ENCODE measurements at places on chromosomes 6 and 20.

DNA sequence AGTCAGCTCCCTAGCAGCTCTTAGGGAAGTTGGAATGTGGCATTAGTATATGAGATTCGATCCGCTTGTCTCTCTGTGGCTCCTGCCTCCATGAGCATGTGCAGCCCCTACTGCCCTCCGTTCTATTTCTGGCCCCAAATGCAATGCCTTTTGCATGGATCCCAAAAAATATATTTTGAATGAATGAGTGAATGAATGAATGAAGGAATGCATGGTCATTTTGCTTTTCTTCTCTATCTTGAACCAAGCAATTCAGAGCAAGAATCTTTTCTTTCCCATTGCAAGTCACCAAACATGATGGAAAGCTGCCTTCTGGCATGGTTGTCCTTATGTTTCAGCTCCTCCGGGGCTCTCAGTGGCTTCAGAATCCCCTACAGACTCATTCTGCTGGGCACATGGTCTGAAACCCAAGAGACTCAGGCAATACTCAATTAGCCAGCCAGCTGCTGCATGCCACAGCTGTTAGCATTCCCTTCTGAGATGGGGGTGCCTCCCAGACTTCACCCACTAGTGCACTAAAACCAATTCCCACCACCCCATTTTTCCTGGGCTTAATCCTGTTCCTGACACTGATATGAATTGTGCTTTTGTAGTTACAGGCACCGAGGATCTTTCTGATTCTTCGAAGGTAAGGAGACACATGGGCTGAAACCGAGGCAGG lies 2.6 kb upstream of the IYD start:
- DNase-seq: no peak

DNA sequence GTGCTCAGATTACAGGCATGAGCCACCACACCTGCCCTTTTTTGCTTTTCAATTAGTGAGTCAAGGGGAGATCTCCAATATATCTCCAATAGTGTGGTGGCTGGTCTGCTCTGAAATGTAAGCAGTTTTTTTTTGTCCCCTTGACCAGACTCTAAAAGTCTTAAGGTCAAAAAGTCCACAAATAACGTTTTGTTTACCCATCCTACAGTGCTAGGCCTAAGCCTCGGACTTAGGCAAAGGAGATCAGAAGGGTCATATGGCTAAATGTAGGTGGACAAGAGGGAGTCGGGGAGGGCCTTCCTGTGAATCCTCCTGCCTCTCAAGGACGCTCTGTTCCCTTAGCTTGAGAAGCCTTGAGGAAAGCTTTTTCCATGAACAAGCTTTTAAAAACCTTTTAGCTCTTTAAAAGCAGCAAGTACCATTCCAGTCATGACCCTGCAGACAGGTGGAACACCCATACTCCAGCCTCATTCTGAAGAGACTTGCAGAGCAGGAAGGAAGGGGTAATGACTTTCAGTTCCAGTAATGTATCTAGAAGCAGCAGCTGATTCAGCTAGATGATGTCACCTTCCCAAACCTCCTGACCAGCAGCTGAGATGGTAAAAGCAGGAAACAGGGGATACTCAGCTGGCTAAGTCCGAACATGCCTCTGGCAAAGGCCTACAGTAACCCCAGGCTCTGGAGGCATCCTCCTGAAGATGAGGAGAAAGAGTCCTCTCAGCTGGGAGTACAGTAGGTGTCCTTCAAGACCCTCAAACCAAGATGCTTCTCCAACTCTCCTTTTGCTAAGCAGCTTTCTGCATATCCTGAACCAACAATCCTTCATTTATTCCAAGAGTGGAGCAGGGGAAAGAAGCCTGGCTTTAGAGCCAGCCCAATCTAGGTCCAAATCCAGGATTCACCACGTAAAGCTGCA lies 23.6 kb downstream of the BCL2L1 start:
- no peak for DNase-seq

DNA sequence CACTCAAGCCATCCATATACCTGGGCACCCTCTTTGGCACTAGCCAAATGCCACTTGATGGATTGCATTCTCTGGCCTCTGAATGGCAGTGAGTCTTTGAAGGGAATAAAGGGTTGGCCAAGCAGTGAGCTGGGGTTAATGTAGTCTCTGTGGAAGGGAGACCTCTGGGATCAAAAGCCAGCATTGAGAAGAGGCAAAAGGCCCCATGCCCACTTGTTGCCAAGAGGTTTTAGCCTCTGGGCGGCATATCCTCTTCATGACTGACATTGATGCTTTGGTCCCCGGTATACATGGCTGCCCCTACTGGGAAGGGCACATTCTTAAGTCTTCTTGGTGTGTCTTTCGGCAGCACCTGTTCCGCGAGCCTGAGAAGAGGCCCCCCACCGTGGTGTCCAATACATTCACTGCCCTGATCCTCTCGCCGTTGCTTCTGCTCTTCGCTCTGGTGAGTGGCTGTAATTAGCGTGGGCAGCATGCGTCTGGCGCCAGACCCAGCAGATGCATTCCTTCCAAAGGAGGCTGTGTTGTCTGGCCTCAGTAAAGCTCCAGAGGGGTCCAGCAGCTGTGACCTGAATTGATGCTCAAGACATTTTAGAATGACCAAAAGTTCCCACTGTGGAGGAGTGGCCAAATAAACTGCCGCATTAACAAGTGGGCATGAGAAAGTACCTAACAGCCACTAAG lies 29.5 kb downstream of the GHRH start:
- DNase-seq: no peak

DNA sequence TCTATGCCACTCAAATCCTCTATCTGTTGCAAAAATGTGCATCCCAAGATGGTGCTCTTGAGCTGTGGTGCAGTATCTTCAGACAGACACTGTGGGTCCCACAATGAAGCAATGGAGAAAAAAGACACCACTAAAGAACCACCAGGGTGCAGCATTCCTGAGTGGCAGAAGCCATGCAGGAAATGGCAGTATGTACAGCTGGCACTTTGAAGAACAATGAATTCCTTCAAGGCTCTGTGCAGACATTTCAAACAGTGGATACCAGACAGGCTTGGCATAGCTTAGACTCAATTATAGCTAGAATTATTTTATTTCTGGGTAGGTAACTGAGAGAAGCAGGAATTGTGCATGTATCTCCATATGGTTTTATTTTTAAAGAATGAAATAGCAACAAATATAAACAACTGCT lies 24.0 kb upstream of the HDAC2 start:
- DNase-seq: no peak

- no peak for DNase-seq
These were observed 45.1 kb downstream of the NOL7 start for GRCh38 chr6:13660273-13660672.

DNA sequence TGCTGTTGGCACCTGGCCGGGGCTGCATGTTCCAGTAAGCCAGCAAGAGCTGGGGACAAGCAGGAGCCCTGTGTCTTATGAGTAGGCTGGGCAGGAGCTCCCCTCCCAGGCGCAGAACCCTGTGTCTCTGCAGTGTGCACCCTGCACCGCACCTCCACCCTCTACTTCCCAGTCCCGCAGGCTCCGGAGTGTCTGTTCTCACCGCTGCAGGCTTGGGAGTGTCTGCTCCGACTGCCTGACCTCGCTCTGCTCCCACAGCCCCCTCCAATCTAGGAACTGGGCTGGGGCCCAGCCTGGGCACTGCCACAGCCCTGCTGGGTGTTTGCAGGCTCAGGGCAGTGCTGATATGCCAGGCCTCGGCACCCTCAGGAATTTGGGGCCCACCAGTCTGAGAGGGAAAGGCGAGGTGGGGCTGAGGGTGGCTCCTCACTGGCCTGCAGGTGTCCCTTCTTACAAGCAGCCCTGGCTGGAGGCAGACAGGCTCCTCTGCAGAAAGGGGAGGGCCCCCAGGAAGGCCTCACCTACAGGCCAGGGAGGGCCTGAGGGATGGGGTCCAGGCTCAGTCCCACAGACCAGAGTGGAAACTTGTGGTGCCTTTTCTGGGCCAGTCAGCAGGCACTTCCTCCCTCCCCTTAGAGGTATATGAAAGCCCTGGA lies 871.6 kb upstream of the GJE1 start:
- no peak for DNase-seq

- DNase-seq: no peak
These were observed 1005.4 kb downstream of the GRIK2 start for GRCh38 chr6:102398788-102399390.

- DNase-seq: no peak
These were observed 103.9 kb downstream of the IPCEF1 start for GRCh38 chr6:154252678-154253077.

GRCh38 chr6:135180542-135181332 lies at the start of gene MYB:
MYB (plus strand) TSS chr6:135181308; CDS start chr6:135181514, 206 bp downstream.
- peak; percentile 51 for DNase-seq

DNA sequence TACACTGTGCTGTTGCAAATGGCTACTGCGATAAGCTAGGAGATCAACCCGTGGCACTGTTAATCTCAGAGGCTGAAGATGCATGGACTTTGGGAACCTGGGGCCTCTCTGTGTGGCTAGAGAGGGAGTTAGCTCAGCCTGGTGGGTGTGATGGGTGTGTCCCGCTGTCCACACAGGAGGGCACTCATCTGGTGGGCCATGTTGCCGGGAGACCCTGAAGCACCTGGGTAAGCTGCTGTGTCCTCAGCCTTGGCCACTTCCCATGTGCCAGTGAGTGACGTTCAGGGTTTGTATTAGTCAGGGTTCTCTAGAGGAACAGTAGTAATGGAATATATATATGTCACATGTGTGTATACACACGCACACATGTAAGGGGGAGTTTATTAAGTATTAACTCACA lies 132.7 kb downstream of the ERMARD start:
- DNase-seq: no peak

- no peak for DNase-seq
These were observed 200.0 kb upstream of the DTNBP1 start for GRCh38 chr6:15862810-15863209.

DNA sequence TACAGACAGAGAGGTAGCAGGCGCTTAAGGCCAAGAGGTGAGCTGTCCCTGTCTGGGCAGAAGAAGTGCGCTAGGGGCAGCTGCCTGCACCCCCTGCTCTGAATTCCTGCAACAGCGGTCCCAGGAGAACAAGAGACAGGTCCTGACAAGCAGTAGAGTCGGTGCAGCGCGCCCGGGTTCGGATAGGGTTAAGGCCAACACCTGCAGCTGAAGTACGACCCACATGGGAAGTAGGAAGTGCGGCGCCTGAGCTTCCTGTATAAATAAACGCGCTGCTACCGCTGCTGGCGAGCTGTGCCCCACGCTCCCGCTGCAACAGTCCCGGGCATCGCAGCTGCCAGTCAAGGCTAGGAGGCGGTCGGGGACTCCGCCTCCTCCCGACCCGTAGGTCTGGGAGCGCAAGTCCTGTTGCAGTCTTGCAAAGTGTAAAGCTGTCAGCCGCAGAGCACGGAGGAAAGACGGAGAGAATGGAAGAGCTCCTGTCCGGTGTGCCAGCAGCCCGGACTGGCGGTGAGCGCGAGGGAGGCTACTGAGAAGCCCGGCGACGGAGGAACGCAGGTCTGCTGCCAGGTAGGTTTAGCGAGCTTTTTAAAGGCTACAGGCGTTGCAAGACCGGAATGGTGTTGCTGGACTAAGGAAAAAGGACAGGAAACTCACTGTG lies at the start of gene RNF144B:
Gene RNF144B (plus strand): TSS at position 290 of the 661 bp plus-strand sequence. CDS start 12,185 bp downstream, outside the sequence.
- DNase-seq: peak; percentile 31

GRCh38 chr6:157830354-157831017 lies 7.4 kb downstream of the SNX9 start:
- no peak for DNase-seq

DNA sequence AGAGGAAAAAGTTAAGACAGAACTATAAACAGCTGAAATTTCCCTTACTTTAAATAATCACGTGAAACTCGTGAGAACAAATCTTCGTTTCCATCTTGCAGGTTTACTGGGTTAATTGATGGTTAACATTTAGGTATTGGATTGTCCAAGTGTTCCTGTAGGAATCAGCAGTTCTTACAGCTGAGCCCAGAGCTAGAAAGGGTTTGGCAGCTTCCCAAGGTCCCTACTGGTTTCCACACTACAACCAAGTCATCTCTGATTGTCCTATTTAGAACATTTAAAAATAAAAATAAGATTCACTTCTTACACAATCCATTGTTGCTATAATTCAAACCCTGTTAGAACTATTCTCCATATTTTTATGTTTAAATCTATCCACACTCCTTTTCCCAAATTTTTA lies 15.8 kb downstream of the MPC1 start:
- DNase-seq: no peak

GRCh38 chr6:130680116-130680515 lies 147.1 kb upstream of the SMLR1 start:
- no peak for DNase-seq

GRCh38 chr6:31357886-31358285 lies 907 bp upstream of the HLA-B start:
- no peak for DNase-seq

DNA sequence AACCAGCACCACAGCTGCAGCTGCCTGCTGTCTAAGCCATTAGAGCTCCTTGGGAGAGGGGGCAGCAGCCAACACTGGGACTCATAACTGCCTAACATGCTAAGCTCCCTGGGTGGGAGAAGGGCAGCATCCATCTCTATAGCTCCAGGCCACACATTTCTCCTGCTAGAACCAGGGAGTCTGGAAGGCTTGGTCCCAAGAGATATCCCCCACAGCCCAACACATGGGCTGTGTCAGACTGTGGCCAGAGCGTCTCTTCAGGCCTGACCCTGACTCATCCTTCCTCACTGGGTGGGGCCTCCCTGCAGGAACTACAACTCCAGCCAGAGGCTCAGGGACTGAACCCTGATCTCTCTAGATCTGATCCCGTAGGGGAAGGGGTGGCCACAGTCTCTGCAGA lies 411.1 kb downstream of the HDGFL1 start:
- no peak for DNase-seq

GRCh38 chr20:62897666-62898065 lies 28.6 kb downstream of the DIDO1 start:
- no peak for DNase-seq

DNA sequence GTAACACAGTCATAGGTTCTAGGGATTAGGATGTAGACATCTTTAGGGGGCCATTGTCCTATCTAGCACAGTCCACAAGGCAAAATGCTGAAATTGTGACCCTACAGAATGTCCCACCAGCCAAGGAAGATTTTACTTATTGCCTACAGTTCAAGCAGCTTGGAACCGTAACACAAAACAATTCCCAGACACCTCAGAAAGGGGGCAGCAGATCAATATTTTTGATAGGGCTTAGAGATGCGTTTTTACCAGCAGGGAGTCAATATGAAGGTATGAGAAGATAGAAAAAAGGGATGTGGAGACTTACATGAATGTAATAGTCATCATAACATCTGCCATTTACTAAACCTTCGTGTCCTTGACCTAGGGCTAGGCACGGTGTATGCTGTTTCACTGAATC lies 81.0 kb downstream of the TMEM170B start:
- DNase-seq: no peak

DNA sequence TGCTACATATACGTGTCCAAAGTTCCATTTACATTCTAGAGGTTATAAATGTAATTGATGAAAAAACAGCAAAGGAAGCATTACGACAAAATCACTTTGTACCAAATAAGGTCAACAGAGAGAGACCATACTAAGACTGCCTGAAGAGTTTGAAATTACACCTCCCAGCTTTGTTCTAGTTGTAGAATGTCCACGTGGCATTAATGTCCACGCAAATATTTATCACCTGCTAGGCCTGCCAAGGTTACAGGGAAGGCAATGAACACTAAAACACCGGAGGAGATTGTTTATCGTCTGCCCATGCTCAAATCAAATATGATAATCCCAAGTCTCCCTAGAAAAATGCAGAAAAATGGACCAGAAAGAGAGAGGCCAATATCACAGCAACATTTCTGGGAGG lies 6.2 kb downstream of the RALGAPA2 start:
- no peak for DNase-seq

GRCh38 chr6:166664135-166664534 lies 37.1 kb upstream of the RPS6KA2 start:
- DNase-seq: no peak

Measured in activated CD8-positive, alpha-beta memory T cell treated with anti-CD3 and anti-CD28 coated beads for 48 hours (primary cell).